ENCODE measurements at places on chromosomes 7 and 10. TPM values are rescaled to one million over a fixed set of nuclear protein-coding genes. Genes with fewer than 3 reads are reported as not detected.

The TMEM176A gene
- total RNA-seq = 43.7 TPM

The PNLIPRP2 gene
- not detected for total RNA-seq

The GJD4 gene
- total RNA-seq = not detected

GRCh38 chr10:8840356-8840755, 785.9 kb downstream of the GATA3 start:
- DNase-seq = no peak

DNA sequence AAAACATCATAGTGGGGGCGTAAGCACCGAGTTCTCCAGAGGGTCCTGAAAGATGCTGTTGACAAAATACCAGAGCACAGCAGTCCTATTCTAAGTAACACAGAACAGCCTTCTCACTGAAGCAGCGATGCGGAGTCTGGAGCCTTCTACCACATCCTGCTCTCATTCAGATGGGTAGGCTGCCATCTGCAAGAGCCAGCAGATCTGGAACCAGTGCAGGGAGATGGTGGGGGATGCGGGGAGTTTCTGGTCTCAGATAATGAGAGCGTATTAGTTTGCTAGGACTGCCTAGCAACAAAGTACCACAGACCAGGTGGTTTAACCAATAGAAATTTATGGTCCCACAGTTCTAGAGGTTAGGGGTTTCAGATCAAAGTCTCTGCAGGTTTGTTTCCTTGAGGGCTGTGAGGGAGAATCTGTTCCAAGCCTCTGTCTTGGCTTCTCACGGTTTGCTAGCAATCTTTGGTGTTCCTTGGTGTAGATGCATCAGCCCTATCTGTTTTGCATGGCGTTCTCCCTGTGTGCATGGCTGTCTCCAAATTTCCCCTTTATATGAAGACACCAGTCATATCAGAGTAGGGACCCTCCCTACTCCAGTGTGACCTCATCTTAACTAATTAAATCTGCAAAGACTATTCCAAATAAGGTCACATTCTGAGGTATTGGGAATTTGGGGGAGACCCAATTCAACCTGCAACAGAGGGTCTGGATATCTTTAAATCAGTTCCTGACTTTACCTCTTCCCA, 52.0 kb upstream of the STEAP1B start:
- DNase-seq = no peak

The EPDR1 gene
- 37.6 TPM for total RNA-seq

The BMPER gene
- total RNA-seq = 5.2 TPM

DNA sequence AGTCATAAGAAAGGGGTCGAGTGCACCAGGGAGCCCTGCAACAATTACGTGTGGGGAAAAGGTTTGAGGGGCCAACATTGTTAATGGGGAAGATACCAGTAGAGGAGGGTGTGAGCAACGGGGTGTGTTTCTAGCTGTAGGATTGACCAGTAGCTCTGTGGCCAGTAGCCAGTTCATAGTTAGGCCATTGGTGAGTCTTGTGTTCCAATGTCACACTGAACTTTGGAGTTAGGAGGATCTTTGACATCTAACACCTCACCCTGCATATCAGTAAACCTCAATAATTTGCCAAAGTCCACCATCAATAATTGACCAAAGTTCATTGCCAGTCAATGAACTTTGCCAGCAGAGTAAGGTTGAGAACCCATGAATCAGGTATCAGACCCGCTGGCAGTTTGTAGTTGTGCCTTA, 168.8 kb downstream of the CPED1 start:
- no peak for DNase-seq

DNA sequence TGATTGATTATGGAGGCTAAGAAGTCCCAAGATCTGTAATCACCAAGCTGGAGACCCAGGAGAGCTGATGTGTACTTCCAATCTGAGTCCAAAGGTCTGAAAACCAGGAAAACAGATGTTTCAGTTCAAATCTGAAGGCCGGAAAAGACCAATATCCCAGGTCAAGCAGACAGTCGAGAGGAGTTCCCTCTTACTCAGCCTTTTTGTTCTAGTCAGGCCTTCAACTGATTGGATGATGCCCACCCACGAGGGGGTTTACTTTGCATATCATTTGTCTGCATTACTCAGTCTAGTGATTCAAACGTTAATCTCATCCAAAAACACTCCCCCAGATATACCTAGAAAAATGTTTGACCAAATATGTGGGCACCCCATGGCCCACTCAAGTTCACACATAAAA, 7.4 kb upstream of the ARID5B start:
- no peak for DNase-seq

DNA sequence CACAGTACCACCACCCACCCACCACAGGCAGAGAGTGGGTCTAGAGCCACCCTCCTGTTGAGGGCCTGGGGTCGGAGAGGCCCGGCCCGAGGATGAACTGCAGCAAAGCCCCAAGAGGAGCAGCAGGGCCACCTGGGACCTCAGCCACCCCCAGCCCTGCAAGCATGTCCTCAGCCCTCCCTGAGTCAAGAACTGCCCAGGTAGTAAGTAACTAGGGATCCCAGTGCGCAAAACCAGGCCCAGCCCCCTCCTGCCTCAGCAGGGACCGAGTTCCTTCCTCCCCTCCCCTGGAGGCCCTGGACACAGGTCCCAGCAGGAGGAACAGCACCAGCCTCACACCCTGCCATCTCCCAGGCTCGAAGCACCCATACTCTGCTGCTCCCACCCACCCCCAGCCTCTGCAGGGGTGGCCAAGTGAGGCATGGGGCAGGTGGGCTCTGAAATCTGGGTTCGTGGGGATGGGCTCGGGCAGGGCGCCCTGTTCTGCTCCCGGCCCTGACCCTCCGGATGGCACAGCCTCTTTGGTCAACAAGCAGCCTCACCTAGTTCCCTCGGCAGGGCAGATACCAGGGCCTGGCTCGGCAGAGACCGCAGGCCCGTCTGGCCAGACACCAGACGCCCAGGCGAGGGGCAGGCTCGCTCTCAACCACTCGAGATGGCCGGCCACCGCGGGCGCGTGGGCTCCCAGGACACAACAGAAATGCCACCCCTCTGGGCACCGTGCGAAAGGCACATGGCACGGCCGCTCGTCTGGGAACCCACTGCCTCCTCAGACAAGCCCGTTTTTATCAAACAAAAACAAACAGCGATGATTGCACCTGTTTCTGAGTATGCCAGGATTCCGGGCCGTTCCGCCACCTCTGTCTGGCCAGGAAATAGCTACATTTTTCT, 15.2 kb downstream of the PDGFA start:
- no peak for DNase-seq

DNA sequence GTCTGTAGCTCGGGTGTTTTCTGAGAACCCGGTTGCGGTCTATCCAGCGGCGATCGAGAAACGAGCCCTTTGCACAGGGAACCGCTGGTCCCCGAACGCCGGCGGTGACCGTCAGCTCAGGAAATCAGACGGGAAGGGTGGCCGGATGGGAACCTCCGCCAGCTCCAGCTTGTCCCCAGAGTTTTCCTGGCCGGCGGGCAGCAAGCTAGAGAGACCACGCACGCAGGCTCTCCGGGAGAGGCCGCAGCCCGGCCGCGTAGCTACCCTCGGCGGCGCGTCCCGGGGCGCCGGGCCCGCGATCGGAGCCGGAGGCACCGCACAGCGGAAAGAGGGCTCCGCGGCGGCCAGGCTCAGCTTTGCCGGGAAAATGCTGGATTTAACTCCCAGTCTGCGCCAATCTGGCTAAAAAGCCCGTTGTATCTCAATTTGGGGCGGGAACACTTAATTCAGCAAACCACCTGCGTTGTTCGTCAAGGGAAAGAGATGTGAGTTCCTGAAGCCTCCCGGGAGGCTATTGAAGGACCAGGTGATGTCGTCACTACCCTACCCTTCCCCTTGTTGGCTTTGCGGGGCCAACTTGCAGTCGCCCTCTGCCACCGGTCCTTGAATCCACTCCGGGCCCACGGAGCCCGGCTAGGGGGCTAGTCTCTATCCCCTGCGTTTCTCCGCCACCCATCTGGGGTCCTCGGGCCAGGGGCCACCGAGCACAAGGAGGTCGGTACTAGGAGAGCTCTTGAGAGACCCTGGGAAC, 859 bp upstream of the CH25H start:
- DNase-seq = no peak

DNA sequence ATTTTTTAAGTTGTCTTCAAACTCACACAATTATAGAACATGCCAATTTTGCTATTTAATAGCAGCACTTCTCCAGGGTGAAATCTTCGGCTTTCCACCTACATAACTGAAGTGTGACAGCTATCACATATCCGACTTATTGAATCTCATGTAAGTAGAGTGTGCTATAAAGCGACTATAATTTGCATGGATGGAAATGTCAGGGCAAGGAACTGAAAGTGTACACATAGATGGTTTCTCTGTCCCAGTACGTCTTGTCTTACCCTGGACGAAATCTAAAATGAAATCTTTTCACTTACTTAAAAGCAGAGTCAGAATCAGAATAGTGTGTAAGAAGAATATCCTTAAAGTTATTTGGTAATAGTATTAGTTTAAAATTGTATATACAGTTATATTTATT, 132.3 kb downstream of the THSD7A start:
- DNase-seq = no peak

DNA sequence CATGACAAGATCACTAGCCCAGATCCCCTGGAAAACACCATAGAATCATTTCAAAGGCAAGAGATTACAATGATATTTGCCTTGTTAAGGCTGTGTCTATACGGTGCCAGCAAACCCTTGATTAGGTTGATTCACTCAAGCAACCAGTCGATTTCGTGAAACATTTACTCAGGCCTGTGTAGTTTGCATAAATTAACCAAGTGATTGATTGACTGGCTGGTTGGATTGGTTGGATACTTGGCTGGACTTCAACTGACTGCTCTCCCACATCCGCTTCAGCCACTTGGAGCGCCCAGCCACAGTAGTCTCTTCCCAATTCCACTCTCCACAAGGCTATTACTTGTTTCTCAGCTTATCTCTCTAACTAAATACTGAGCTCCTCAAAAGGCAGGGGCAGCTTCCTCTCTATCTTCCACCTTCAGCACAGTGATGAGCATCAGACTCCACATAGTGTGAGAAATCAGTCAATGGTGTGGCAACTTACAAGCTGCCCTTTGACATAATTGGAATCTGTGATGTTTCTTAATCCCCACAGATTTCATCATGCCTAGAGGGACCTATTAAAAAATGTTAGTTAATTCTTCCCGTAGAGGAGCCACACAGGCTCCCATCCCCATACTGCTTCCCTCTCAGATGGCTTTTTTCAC, 217.4 kb downstream of the GRM8 start:
- DNase-seq = no peak

- DNase-seq = no peak
Observed at GRCh38 chr7:47653550-47654411, 71.9 kb upstream of the TNS3 start.

- no peak for DNase-seq
Observed at GRCh38 chr10:78286186-78286585, 252.5 kb downstream of the RPS24 start.
